Activated naive CD8-positive, alpha-beta T cell treated with anti-CD3 and anti-CD28 coated beads, Interleukin-2, amount 50 U/mL, for 24 hours (primary cell): ENCODE measurements at places on chromosomes 5 and 9.

DNA sequence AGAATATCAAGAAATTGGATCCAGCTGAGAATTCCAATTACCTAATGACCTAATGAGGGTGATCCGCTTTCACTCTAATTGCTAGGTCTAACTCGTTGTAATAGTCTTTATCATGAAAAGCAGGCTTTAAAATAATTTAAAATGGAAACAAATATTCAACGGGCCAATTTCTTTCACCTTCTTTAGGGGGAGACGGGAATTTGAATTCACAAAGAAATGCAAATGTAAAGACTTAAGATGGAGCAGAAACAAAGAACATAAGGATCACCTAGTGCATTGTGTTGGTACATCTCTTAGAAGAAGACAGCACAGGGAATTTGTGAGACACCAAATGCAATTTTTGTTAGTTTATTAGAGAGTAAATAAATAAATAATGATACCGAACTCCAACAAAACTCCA lies 1.5 kb upstream of the KCNN2 start:
- H3K4me1 ChIP-seq, result peaks cover 4% of the 10 kb centered on the region

DNA sequence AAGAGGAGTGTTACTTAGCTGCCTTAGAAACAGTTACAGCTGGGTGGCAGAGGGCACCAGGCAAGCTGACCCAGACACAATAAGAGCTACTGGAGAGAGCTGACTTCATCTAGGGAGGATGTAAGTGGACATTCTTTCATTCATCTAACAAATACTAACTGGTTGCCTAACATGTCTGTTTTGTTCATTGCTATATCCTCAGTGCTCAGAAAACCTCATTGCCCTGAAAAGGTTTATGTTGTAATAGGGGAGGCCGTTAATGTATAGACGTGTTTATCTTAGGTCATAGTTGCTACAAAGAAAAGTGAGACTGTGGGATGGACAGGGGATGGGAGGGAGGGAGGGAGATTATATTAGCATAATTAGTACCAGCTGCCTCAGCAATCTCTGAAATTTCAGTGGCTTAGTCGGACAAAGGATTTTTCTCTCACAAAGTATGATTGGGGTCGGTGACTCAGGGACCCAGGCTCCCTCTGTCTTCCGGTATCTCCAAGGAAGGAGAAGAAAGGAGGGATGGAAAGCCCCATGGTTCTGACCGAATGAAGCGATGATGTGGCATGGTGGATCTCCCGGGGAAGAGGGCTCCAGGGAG lies 2.6 kb upstream of the SNX18 start:
- peaks cover 14% of the 10 kb centered on the region for H3K4me1 ChIP-seq
- H3K27me3 ChIP-seq, result peaks cover 7% of the 10 kb centered on the region
- H3K27ac ChIP-seq, result no peak overlapping the region
- DNase-seq, result no peak
- H3K36me3 ChIP-seq, result no peaks in the 10 kb centered on the region
- H3K4me3 ChIP-seq, result no peak overlapping the region

DNA sequence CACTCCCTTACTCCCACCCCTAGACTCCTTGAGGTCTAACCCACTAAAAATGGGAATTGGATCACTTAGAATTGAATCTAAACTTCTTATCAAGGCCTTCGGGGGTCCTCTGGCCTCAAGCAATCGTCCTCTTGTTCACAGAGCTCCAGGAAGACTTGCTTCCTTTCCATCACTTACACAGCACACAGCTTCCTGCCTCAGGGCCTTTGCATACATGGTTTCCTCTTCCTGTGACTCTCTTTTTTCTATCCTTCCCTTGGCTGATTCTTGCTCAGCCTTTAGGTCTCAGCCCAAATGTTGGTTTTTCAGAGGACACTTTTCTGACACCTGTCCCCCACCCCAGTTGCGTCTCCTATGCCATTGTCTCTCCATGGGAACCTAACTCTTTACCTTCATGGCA lies 50.0 kb upstream of the ALDH1B1 start:
- no peak overlapping the region for H3K4me3 ChIP-seq
- H3K27ac ChIP-seq, result no peak overlapping the region
- peaks cover 4% of the 10 kb centered on the region for H3K4me1 ChIP-seq
- H3K36me3 ChIP-seq, result no peaks in the 10 kb centered on the region
- DNase-seq, result no peak
- peaks cover 2% of the 10 kb centered on the region for H3K27me3 ChIP-seq

GRCh38 chr5:141743866-141744272 lies 61.8 kb upstream of the ARAP3 start:
- no peak for DNase-seq
- no peaks in the 10 kb centered on the region for H3K4me1 ChIP-seq
- no peaks in the 10 kb centered on the region for H3K36me3 ChIP-seq
- peaks cover 51% of the 10 kb centered on the region for H3K27me3 ChIP-seq
- H3K4me3 ChIP-seq, result no peak overlapping the region

- no peak overlapping the region for H3K27ac ChIP-seq
- no peak overlapping the region for H3K4me3 ChIP-seq
- H3K27me3 ChIP-seq, result peaks cover 36% of the 10 kb centered on the region
- no peak for DNase-seq
These were observed 197.0 kb downstream of the DRD1 start for GRCh38 chr5:175246889-175247520.

DNA sequence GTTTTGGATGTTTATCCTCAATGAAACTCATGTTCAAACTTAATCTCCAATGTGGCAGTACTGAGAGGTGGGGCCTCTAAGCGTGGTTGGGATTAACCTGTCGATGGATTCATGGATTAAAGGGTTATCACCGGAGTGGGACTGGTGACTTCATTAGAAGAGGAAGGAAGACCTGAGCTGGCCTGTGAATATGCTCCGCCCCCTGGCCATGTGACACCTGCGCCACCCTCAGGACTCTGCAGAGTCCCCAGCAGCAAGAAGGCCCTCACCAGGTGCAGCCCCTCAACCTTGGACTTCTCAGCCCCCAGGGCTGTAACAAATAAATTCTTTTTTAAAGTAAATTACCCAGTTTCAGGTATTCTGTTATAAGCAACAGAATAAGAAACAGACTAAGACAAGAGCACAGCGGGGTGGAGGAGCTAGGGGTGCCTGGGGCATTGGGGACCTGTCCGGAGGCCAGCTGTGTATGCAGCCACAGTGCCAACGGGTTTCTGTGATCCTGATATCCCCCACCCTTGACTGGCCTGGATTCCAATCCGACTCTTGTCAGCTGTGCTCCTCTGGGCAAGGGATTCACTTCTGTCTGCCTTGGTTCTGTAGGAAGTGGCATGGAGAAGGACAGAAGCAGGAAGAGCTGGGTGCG lies 3.2 kb upstream of the MAPK9 start:
- DNase-seq, result no peak
- H3K4me3 ChIP-seq, result no peak overlapping the region
- H3K36me3 ChIP-seq, result peaks cover 2% of the 10 kb centered on the region
- no peaks in the 10 kb centered on the region for H3K27me3 ChIP-seq
- H3K27ac ChIP-seq, result no peak overlapping the region

GRCh38 chr5:84381502-84382362 lies 2.9 kb downstream of the EDIL3 start:
- H3K4me1 ChIP-seq, result no peaks in the 10 kb centered on the region
- H3K36me3 ChIP-seq, result no peaks in the 10 kb centered on the region
- H3K27me3 ChIP-seq, result peaks cover 48% of the 10 kb centered on the region
- H3K4me3 ChIP-seq, result no peak overlapping the region
- no peak overlapping the region for H3K27ac ChIP-seq

DNA sequence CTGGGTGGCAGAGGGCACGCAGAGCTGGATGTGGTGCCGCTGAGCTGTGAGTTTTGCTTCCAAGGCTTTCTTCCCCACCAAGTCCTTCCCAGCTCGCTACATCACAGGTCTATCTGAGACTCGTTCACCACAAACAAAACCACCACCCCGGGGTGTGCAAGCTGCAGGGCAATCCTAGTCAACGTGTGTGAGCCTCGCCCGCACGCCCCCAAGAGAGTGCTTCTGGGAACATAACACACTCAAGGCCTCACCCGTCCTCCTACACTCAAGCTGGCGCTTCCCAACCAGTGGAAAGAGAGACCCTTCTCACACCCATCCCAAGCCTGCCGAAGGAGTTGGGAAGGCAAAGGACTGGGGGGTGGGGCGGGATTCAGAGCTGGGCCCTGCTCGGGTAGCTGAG lies 10.6 kb downstream of the SNAPC4 start:
- H3K27me3 ChIP-seq, result no peaks in the 10 kb centered on the region
- peaks cover 59% of the 10 kb centered on the region for H3K36me3 ChIP-seq
- peaks cover 23% of the 10 kb centered on the region for H3K4me1 ChIP-seq
- H3K4me3 ChIP-seq, result no peak overlapping the region

- H3K27ac ChIP-seq, result no peak overlapping the region
- no peak overlapping the region for H3K4me3 ChIP-seq
- no peaks in the 10 kb centered on the region for H3K27me3 ChIP-seq
These were observed 7.7 kb upstream of the SLC35D2 start for GRCh38 chr9:96391021-96391765.

GRCh38 chr9:77946969-77947620 lies 84.5 kb downstream of the GNAQ start:
- no peak overlapping the region for H3K27ac ChIP-seq
- DNase-seq, result no peak
- H3K36me3 ChIP-seq, result peaks cover 2% of the 10 kb centered on the region
- peaks cover 39% of the 10 kb centered on the region for H3K4me1 ChIP-seq
- H3K4me3 ChIP-seq, result no peak overlapping the region

- no peak overlapping the region for H3K27ac ChIP-seq
- H3K4me1 ChIP-seq, result peaks cover 34% of the 10 kb centered on the region
- no peaks in the 10 kb centered on the region for H3K36me3 ChIP-seq
- no peak for DNase-seq
- H3K27me3 ChIP-seq, result peaks cover 8% of the 10 kb centered on the region
- no peak overlapping the region for H3K4me3 ChIP-seq
These were observed 121.5 kb upstream of the RAI14 start for GRCh38 chr5:34534523-34535103.

DNA sequence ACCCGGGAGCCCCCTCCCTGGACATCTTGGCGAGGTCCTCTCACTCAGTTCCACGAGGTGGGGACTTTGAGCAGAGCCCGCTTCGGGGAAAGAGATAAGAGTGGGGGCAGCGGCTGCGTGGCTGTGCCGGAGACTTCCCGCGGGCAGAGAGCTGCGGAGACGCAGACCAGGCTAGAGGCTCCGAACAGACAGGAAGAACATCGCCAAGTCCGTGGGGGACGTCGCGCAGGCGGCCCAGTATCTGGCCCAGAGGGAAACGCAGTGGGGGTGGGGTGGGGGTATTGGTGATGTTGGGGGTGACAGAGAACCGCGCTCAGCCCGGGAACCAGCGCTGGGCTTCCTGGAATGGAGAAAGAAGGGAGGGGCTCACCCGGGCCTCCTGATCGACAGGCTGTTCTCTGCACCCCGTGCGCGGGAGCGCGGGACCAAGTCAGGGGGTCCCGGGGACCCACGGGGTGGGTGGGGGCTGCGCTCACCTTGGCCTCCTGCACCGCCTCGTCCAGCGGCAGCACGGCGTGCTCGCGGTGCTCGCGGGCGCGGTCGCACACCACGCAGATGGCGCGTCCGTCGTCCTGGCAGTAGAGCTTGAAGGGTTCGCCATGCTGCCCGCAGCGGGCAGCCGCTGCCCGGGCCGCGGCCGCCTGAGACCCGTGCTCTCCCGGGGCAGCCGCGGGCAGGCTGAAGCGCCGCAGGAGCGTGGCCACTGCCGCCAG lies 727 bp downstream of the TRIM7 start:
- peaks cover 32% of the 10 kb centered on the region for H3K4me1 ChIP-seq
- H3K36me3 ChIP-seq, result peaks cover 9% of the 10 kb centered on the region
- H3K27ac ChIP-seq, result no peak overlapping the region
- H3K27me3 ChIP-seq, result peaks cover 43% of the 10 kb centered on the region

GRCh38 chr5:55177078-55177477 lies 4.1 kb upstream of the CDC20B start:
- peaks cover 44% of the 10 kb centered on the region for H3K4me1 ChIP-seq
- no peak overlapping the region for H3K27ac ChIP-seq
- H3K27me3 ChIP-seq, result peaks cover 83% of the 10 kb centered on the region
- DNase-seq, result no peak
